ENCODE measurements at places on chromosomes 2 and 18. TPM values are rescaled to one million over a fixed set of nuclear protein-coding genes. Genes with fewer than 3 reads are reported as not detected.
A peak's percentile ranks its signal among the peaks of the same experiment; 100 is the strongest.

ASB18 gene
- polyA plus RNA-seq, result not detected

DNA sequence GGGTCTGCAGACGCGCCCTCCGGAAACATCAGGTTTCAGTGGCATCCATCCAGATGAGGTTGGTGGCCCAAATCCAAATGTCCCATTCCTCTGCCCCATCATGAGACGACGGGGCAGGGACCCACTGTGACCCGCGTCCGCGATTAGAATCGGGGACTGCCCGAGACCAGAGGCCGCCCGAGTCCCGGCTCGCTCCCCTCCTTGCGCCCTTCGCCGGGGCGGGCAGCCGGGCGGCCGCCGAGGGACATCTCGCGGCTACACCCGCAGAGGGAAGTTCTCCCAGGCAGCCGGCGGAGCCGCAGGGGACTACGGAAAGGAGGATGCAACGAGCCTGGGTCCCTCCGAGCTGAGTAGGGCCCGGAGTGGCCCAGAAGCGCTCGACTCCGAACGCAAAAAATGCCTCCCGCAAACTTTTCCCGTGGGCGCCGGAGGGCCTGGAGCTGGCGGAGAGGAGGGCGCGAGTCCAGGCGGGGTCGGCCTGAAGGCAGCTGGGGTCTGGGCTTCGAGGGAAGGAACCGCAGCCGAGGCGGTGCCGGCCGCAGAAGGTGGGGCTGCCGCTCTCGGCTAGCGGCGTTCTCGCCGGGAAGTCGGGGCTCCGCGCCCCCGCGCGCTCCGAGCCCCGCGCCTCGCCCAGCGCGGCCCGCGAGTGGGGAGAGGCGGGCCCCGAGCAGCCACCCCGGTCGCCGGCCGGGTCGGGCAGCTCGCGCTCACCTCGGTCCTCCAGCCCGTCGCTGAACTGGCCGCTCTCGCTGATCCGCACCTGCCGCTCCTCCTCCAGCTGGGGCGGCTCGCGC, 580 bp downstream of the TMEM163 start:
- H3K4me3 ChIP-seq, result peak overlapping the region; percentile 14
- H3K27ac ChIP-seq, result no peak overlapping the region
- H3K27me3 ChIP-seq, result peaks cover 74% of the 10 kb centered on the region

ACTG2 gene
- not detected for polyA plus RNA-seq

DPP10 gene
- polyA plus RNA-seq, result not detected

- H3K36me3 ChIP-seq, result peaks cover 14% of the 10 kb centered on the region
- no peak for DNase-seq
- no peaks in the 10 kb centered on the region for H3K27me3 ChIP-seq
Observed at GRCh38 chr18:46048641-46049040, 23.4 kb downstream of the PSTPIP2 start.

- H3K27ac ChIP-seq, result no peak overlapping the region
- no peak overlapping the region for H3K4me3 ChIP-seq
- DNase-seq, result no peak
- H3K4me1 ChIP-seq, result no peaks in the 10 kb centered on the region
- no peaks in the 10 kb centered on the region for H3K27me3 ChIP-seq
Observed at GRCh38 chr2:157990173-157990572, 111.5 kb upstream of the UPP2 start.

Data from CD14-positive monocyte (primary cell).